ENCODE measurements at places on chromosomes 16 and 17.
A peak's percentile ranks its signal among the peaks of the same experiment; 100 is the strongest.

DNA sequence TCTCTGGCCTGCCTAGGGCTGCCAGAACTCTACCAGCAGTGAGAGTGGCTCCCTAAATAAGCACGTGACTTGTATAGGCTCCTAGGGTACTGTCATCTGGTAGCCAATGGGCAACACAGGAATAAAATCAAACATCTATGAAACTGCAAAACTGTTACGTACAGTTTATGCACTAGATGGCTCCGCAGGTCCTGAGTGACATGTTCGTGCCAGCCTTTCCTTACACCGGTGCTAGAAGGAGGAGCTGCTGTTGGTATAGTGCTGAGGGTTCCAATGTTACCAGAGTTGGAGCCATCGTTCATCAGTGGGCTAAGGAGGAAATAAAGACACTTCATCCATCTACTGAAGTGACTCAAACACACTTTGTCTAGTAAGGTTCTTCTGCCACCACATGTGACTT is 63.2 kb upstream of the TRAP1 start:
- DNase-seq = no peak

GRCh38 chr16:57893559-57894389 is 77.2 kb downstream of the CNGB1 start:
- no peak for DNase-seq

DNA sequence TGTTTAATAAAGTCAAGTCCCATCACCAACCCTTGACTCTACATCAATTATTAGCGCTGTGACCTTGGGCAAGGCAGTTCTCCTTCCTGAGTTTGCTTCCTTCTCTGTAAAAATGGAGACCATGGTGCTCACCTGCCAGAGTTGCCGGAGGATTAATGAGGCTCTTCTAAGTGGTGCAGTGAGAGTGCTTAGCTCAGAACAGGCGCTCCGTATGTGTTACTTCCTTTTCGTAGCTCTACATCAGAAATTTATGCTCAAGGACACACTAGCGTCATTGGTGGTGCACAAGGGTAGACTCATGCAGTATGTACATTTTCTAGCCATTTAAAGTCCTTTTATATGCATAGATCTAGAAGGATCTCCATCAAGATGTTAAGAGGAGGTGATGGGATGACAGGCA is 17.4 kb upstream of the CMIP start:
- DNase-seq = no peak

- DNase-seq = no peak
Measured at GRCh38 chr16:47156680-47157215, 13.0 kb upstream of the NETO2 start.

DNA sequence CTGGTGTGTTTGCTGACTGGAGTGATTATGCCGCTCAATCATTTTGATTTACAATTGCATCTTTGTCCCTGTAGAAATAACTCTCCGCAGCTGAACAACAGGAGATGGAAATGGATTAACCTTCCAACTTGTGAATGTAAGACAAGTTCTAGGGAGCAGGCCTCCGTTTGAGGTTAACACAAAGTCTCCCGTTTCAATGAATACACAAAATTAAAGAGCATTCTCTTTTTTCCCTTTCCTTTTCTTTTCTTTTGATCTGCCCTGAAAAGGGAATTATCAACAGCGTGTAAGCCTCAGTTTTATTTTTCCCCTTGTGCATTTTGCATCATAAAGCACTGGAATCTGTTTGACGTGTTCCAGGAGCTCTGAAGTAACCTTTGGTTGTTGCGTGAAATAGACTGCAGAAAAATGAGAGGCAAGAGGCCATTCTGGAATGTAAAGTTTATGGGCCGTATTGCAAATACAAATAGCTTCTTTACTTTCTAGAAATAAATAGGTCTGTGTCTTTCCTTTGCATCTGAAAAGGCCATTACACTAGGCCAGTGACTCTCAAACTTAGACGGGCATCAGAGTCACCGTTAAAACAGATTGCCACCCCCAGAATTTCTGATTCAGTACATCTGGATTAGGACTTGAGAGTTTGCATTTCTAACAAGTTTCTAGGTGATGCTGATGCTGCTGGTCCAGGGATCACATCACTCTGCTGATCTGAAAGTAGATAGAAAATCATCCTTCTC is 164.7 kb downstream of the ZNF18 start:
- no peak for DNase-seq

- DNase-seq = peak; percentile 22
Measured at GRCh38 chr17:81387100-81388090, 7.9 kb upstream of the BAHCC1 start.

DNA sequence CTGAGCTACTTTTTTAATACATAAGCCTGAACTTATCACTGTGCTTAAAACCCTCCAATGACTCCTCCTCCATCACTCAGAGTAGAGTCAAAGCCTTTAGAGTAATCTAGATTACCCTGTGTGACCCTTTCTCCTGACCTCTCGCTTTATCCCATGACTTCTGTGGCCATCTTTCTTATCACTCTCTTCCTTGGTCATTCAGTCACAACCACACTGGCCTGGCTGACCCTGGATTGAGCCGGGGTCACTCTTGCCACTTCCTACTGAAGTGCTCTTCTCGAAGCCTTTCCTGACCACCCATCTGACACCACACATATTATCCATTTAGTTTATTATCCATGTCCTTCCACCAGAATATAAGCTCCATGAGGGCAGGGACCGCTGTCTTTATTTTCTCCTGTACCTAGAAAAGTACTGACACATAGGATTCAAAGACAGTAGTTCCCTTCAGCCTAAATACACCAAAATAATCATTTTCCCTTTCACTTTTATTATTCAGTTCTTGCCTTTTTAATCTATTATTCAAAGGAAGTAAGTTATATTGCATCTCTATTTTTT is 28.0 kb upstream of the ABCA9 start:
- DNase-seq = no peak

DNA sequence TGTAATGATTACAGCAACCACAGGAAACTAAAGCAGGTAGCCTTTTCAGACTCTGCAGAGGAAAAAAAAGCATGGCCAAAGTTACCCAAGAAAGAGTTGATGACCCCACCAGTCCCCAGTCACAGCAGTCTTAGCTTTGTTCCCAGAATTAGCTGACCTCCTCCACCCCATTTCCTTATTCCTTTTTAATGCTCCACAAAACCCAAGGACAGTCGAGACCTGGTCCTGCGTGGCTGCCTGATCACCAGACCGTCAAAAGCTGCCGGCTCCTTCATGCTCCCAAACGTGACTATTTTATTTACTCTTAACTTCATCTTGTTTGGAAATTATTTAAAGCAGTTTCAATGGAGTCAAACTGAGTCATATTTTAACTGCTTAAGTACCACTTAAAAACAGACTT is 28.7 kb upstream of the MED9 start:
- DNase-seq = no peak

DNA sequence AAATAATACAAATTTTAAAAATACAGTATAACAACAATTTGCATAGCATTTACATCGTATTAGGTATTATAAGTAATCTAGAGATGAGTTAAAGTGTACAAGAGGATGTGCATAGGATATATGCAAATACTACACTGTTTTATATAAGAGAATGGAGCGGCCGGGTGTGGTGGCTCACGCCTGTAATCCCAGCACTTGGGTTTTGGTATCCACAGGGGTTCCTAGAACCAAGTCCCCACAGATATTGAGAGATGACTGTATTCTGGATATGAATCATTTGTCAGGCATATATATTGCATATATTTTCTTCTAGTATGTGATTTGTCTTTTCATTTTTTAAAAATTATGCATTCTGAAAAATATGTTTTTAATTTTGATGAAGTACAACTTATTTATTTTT is 77.5 kb upstream of the MSI2 start:
- DNase-seq = no peak

- no peak for DNase-seq
Measured at GRCh38 chr16:28837672-28838557, 8.2 kb downstream of the TUFM start.

- no peak for DNase-seq
Measured at GRCh38 chr16:30600215-30600614, 10.0 kb downstream of the ZNF689 start.

GRCh38 chr17:17896746-17897145 is 60.0 kb upstream of the SREBF1 start:
- DNase-seq = no peak

DNA sequence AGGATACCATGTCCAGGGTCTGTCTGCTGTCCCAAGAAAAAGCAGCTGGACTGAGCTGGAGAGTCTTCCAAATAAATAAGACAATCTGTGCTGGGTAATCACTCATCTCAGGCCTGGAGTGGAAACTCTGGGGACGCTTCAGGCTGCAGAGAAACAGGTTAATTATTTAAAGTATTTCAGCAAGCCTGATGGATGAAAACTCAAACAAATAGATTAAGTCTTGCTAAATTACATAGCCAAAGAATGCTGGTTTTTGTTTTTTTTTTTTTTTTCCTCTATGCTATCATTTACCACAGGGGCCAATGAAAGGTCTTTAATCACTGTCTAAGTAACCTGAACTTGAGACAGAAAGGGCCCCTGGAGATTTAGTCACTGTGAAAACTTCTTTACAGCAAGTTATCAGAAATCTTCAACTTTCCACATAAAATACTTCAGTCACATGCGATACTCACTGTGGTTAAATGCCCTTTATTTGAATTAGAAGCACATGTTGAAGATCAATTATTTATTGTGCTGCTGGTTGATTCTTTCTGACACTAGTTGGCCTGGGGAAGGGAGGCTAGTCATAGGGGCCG is 31.0 kb upstream of the KCNJ2 start:
- DNase-seq = no peak

- DNase-seq = no peak
Measured at GRCh38 chr17:78501241-78502036, 75.8 kb downstream of the DNAH17 start.

- DNase-seq = no peak
Measured at GRCh38 chr16:78796221-78796866, 696.9 kb downstream of the WWOX start.

DNA sequence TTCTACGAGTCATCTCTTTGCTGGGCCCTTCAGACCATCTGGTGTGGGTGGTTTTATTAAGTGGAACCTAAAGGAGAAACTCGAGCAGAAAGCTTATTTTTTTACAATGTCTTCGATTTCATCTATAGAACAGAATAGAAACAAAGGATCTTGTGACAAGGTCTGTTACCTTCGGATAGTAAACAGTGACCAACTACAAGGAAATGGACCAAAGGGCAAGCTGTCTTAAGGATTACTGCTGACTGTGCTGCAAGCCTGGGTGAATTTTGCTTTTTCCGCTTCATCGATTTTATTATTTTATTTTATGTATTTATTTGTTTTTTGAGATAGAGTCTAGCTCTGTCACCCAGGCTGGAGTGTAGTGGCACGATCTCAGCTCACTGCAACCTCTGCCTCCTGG is 348.9 kb upstream of the ERCC4 start:
- DNase-seq = no peak

GRCh38 chr16:9134739-9135138 is 43.3 kb downstream of the HAPSTR1 start:
- peak; percentile 44 for DNase-seq

- no peak for DNase-seq
Measured at GRCh38 chr17:79655672-79656290, 44.9 kb upstream of the RBFOX3 start.

DNA sequence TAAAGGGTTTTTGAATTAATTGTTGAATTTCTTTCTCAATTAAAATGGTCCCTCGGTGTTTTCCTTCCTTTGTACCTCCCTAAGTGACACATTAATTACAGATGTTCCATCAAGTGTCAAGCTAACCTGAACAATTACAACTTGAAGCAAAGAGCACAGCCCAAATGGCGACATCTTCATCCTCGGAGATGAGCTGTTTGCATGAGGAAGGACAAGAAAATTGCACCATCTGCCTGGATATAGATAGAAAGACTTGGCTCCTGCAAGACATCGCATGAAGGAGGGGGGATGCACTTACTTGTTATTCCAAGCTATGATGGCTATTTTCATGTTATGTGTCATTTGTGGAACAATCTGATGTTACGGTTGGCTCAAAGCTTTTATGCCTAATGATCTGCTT is 86.4 kb upstream of the ZKSCAN2 start:
- DNase-seq = no peak

DNA sequence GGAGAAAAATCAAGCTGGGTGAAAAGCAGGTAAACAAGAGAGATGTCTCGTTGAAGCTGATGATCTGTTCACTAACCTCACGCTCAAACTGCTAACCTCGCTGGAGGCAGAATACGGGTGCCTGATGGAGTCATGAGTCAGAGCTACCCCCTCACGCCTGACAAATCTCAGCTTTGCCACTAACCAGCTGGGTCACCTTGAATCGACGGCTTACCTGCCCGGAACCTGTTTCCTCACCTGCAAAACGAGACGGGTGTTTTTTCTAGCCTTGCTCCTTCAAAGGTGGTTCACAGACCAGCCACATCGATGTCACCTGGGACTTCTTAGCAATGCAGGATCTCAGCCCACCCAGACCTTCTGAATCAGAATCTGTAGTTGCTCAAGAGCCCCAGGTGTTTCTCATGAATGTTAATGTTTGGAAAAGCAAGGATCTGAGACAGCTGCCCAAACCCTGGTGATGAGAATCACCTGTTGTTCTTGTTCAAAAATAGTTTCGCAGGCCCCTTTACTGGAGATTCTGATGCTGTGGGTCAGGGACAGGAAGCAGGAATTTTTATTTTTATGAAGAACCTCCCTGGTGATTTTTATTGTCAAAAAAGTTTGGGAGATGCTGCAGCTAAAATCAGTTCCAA is 56.9 kb downstream of the MARCHF10 start:
- no peak for DNase-seq

GRCh38 chr16:89446136-89446974 is 44.0 kb downstream of the ANKRD11 start:
- DNase-seq = no peak

- no peak for DNase-seq
Measured at GRCh38 chr16:12245088-12245920, 268.8 kb downstream of the SNX29 start.
